H7 (cell line): ENCODE measurements at places on chromosomes 4 and X. TPM values are rescaled to one million over a fixed set of nuclear protein-coding genes. Genes with fewer than 3 reads are reported as not detected.

GRCh38 chr4:94507708-94508107 lies 56.0 kb downstream of the PDLIM5 start:
- no peak for DNase-seq

GRCh38 chr4:173492315-173492714 lies 37.7 kb downstream of the HAND2 start:
- no peak for DNase-seq

DNA sequence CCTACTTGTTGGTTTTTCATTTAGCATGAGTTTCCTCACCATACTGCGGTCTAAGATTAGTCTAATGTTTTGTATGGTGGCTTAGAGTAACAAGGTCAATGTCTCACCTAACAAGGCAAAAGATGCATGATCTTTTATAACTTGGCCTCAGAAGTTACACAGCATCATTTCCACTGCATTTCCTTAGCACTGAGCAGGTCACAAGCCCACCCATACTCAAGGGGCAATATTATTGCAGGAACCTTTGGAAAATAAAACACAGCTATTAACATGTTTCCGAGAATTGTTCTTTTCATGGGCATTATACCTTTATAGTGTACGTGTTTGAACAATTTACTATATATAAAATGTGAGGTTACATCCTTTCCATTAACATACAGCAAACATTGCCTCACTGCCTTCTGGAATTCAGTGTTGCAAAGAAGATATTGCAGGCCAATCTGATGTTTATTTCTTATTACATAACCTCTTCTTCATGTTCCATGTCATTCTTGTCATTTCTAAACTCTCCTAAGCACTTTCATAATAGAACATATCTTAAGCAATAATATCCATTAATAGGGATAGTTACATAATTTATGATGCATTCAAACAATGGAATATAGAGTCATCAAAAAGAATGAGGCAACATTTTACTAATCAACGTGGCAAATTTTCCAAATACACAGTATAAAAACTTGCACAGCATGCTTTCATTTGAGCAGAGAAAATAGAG lies 153.8 kb downstream of the AREG start:
- no peak for DNase-seq

The CLDN24 gene
- total RNA-seq, result not detected in 2 replicates

GRCh38 chr4:182700362-182701160 lies 216.6 kb downstream of the DCTD start:
- peak; percentile 29 for DNase-seq

GRCh38 chrX:130552444-130553073 lies 150.8 kb downstream of the RBMX2 start:
- DNase-seq, result no peak

The FAM53A gene
- 7.4 and 24.5 TPM in 2 replicates for total RNA-seq

GRCh38 chr4:104492183-104492771 lies 2.4 kb downstream of the CXXC4 start:
- DNase-seq, result peak; percentile 69

- no peak for DNase-seq
Measured at GRCh38 chr4:28267166-28267565, 1406.5 kb downstream of the STIM2 start.

GRCh38 chr4:185106353-185106752 lies 36.7 kb upstream of the SLC25A4 start:
- DNase-seq, result no peak

The PLP1 gene
- 59.4 and 60.7 TPM in 2 replicates for total RNA-seq

The NDUFB11 gene
- total RNA-seq, result 106 and 108 TPM in 2 replicates

DNA sequence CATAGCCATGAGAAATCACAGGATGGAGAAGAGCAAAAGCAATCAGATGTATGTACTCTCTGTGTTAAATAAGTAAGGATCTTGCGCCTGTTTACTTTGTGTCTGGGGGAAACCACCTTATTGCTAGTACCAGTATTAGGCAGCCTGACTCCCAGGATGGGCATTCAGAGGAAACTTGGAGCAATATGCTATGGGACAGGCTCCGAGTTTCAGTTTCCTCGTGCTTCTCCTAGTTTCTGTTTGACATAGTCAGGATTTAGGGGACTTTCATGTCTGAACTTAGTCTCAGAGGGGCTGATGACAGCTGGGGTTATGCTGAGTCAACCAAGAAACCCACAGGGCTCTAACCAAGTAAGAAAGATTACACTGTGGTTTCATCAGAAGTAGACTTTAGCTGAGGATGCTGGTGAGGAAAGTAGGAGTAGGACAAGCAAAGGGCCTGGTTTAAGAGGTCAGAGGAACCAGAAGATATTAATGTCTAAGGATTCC lies 13.5 kb downstream of the NSUN7 start:
- no peak for DNase-seq

DNA sequence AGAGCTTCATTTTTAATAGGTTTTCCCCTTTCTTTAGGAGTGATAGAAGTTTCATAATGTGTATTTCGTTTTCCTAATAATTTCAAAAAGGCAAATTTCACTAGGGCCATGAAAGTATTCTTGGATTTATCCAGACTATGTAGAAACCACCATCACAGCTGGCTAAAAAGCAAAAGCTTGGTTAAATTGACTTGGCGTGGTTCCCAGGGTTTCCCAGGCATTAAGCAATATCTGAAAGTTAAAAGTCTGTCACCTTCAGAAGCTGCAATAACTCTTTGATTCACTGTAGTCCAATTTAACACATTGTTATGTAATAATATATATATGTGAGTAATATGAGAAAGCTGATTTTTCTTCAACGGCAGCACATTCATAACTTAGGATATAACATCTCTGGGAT lies 38.3 kb downstream of the NDNF start:
- DNase-seq, result no peak

DNA sequence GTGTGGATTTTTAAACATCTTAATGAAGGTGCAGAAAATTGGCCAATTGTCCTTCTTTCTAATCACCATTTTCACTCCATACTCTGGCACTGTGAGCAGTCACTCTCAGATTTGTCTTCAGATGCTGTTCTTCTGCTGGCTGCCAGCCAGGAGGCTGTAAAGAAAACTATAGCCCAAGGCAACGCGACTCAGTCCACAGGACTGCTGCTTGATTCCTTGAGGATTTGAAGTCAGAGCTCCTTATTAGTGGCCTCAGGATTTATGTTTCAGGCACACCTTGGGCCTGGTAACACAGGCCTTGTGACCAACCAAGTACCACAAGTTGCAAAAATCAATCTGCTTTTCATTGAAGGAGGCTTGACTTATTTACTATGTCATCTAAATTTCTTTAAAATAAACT lies 342.6 kb downstream of the GPM6A start:
- DNase-seq, result no peak

DNA sequence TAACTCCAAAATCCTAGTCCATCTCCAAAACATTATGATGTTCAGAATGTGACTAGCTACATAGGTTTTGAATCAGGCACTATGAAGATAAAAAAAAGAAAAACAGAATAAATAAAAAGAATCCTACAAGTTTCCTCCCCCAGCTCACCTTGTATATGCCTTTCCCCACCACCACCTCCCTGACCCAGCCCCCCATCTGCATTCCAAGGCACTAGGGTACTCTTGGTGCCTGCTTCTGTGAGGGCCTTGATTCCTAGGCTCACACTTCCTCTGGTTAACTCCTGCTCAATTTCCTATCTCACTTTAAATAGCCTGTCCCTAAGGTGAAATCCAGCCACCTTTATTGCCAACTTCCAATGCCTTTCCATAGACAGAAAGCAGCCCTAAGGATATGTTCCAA lies 178.7 kb upstream of the ATOH1 start:
- peak; percentile 48 for DNase-seq

The TSC22D3 gene
- total RNA-seq, result 46.2 and 55.0 TPM in 2 replicates

DNA sequence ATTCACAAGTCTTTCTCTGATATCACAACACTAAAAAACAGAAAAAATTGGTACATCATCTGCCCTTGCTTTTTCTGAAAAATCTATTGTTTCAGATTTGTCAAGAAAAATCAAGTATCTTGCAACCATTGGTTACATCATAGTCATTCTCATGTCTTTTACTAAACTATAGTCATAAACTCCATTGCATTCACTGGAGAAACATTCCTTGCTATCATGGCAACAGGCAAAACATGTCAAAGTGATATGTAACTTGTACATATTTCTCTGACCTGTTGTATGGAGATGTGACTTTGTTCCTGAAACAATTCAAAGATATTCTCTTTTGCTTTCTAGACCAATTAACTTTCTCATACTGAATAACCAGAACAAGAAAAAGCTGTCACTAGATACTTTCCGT lies 121.9 kb upstream of the ANK2 start:
- DNase-seq, result no peak

GRCh38 chr4:82513382-82513781 lies 48.4 kb downstream of the TMEM150C start:
- DNase-seq, result no peak

The HPGD gene
- total RNA-seq, result 6.2 and 13.9 TPM in 2 replicates
